ENCODE measurements at places on chromosomes 11 and 22. TPM values are rescaled to one million over a fixed set of nuclear protein-coding genes. Genes with fewer than 3 reads are reported as not detected.

The TRPM5 gene
- total RNA-seq = 1.9 TPM

The LDHAL6A gene
- not detected for total RNA-seq

The MUC5B gene
- 655 TPM for total RNA-seq

The FAM118A gene
- total RNA-seq = 36.1 TPM

The IGF2 gene
- 4.1 TPM for total RNA-seq

The L3MBTL2 gene
- 13.2 TPM for total RNA-seq

The SLCO2B1 gene
- 50.3 TPM for total RNA-seq

The OR5B21 gene
- not detected for total RNA-seq

The KCNK4 gene
- not detected for total RNA-seq

The EFEMP2 gene
- total RNA-seq = 22.5 TPM

DNA sequence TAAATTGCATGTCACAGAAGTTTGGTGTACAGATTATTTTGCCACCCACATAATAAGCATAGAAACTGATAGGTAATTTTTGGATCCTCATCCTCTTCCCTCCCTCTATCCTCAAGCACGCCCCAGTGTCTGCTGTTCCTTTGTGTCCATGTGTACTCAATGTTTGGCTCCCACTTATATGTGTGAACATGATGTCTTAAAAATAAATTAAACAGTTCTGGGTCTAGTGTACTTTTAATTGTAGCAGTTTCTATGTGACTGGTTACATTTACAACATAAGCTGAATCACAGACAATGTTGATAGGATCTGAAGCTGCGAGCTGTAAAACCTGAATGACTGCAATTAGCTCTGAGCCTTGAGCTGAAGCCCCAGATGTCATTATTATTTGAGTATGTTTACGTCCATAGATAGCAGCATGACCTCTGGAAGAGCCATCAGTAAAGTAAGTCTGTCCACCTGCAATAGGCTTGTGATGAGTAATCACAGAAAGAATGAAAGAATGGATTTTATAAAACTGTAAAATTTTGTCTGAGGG, 29.7 kb downstream of the OR10A6 start:
- DNase-seq = no peak

DNA sequence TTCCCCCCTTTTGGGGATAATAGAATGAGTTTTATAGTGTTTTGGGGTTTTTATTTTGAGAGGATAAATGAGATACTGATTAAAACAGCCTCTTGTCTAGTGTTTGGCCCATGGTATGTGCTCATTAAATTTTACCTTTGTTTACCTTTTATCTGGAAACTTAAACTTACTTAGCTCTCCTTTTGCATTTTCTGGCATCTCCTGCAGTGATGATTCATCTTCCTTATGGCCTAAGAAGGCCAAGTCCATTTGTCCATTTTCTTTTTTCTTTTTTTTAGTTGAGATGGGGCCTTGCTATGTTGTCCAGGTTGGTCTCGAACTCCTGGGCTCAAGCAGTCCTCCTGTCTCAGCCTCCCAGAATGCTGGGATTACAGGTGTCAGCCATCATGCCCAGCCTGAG, 156.3 kb downstream of the COMMD9 start:
- no peak for DNase-seq

DNA sequence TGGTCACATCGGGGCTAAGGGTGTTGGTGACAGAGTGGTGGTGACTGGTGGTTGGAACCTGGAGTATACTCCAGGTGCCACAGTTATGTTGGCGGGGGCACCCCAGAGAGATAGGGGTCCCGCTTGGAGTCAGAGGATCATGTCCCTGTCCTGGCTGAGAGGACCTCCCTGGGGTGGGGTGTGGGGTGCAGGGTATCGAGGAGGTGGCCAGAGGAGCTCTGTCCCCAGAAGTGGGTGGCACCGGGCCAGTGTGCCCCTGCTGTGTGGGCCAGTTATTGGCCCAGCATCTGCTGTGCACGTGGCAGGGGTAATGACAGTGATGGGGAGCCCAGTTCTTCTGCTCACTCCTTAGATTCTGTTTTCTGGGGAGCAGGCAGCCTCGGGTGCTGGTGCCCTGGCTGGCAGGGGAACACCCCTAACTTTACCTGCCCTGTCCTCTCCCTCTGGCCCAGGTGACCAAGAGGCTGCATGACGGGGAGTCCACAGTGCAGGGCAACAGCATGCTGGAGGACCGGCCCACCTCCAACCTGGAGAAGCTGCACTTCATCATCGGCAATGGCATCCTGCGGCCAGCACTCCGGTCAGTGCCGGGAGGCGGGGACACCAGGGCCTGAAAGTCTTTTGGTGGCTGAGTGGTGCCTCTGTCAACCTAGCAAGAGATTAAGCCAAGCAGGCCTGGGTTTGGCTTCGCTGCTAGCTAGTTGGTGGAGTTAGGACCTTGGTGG, 56.3 kb downstream of the MYO7A start:
- DNase-seq = no peak

DNA sequence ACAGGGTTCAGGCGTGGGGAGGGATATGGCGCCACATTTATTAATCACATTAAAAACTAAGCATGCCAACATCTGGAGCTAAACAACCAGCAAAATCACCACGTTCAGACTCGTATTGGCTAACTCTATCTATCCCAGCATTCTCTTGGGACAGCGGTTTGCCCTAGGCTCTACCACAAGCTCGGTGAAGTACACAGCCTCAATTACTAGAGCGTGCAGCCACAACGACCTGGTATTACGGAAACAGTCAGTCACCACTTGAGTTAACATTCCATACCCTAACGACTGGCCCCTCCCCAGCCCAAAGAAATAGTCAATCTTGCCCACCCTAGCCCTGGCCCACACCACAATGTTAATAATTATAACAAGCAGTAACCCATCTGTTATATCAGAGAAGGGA, 32.1 kb downstream of the APOL5 start:
- no peak for DNase-seq

DNA sequence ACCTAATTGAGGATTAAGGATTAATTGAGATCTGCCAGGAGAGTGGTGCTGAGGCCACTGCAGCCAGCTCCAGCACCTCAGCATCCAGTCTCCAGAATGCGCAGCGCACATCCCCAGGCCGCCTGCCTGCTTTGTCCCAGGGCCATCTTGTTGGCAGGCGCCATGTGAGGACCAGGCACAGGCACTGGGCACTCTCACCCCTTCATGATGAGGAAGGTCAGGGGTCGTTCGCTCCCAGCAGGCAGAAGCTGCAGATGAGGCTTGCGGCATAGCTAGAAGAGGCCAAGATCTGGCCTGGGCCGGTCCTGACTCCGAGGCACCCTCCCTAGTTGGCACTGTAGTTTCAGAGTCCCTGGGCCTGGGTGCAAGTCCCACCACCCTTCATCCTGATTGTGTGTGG, 6.4 kb downstream of the CABP2 start:
- no peak for DNase-seq

GRCh38 chr11:87437133-87437843, 399.6 kb downstream of the TMEM135 start:
- no peak for DNase-seq

- DNase-seq = no peak
Measured at GRCh38 chr11:23399995-23400394, 539.7 kb upstream of the CCDC179 start.

GRCh38 chr11:133835593-133836548, 9.4 kb downstream of the SPATA19 start:
- DNase-seq = no peak

GRCh38 chr11:46381048-46381818, at the start of gene MDK:
Gene MDK (plus strand): TSS chr11:46381669. CDS start chr11:46382058, 389 bp downstream.
- DNase-seq = peak; percentile 52

- no peak for DNase-seq
Measured at GRCh38 chr11:33463059-33463458, 205.9 kb downstream of the HIPK3 start.

GRCh38 chr22:33124471-33124870, 66.3 kb upstream of the SYN3 start:
- no peak for DNase-seq

DNA sequence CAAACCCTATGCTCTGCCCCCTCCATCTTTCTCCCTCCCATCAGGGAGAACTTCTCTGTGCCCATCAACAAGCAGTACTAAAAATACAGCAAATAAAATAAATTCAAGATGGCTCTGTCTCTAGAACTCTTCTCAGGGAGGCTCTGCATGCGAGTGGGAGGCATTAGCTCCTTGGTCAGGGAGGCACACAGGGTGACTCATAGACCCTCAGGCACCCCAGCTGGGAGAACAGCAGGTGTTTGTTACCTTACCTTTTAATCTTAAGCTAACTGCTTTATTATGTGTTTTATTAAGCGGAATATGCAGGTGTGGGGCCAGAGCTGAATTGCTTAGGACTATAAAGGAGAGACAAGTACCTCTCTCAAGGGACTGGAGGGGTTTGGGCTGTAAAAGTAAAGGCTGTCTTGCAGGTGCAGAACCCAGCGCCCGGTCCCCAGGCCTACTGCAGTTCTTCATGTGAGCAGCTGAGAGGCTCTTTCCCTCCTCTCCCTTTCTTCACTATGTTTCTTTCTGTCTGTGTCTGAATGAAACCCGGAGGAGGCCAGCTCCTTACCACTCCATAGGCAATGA, 20.8 kb downstream of the CSNK2A3 start:
- DNase-seq = no peak

- DNase-seq = no peak
Measured at GRCh38 chr11:285021-285893, 3.7 kb upstream of the PGGHG start.

GRCh38 chr11:8085011-8085645, 4.1 kb downstream of the TUB start:
- DNase-seq = no peak

DNA sequence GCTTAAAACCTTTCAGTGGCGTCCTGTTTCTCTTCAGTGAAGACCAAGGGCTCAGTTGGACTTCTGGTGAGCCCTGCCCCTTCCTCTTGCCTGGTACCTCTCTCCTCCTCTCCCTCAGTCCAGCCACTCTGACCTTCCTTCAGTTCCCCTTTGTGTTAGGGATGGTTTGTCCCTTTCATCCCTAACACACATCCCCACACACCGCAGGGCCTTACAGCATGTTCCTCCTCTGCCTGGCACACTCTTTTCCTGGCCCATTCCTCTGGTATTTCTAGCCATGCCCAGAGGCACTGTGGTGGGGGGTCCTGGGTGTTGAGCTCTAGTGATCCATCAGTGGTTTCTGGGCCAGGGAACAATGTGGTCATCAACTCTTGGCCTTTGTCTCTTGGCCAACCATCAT, 21.4 kb downstream of the GNAZ start:
- DNase-seq = no peak

- peak; percentile 38 for DNase-seq
Measured at GRCh38 chr11:133928628-133929059, 28.1 kb downstream of the IGSF9B start.

DNA sequence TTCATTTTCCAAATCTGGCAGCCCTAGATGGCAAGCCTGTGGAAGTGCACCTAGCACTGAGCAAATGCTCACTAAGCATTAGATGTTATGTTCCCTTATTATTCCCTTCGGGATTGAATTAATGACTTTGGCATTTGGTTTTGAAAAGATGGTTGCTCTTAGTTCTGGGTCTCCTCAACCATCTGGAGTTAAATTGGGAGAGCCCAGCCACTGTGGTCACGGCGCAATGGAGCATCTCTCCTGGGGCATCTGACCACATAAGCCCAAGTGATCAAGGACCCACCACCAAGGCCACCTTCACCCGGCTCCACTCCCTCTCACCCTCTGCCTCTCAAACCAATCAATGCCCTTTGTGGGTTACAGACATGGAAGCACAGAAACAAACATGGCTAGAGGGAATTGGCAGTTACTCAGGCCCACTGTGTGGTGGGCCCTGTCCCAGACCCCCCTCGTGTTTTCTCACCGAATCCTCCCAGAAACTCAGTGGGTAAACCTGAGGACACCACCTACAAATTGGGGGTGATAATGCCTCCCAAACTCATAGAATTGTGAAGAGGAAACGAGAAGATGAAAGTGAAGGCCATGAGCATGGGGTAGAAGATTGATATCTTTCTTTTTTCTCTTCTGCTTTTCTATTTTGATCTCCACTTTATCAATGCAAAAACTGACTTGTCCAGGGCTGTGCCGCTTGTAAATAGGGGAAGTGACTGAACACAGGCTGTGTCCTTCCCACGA, 52.2 kb downstream of the IRAG1 start:
- DNase-seq = no peak
